Hair follicle dermal papilla cell (primary cell): ENCODE measurements at places on chromosomes 4 and X. TPM values are rescaled to one million over a fixed set of nuclear protein-coding genes. Genes with fewer than 3 reads are reported as not detected.

BTC gene
- total RNA-seq: 0.24 and 0.32 TPM in 2 replicates

ARHGAP24 gene
- total RNA-seq: 147 and 148 TPM in 2 replicates

TLR3 gene
- 9.8 and 9.9 TPM in 2 replicates for total RNA-seq

MED12 gene
- total RNA-seq: 29.3 and 38.6 TPM in 2 replicates

GAGE2A gene
- not detected in 2 replicates for total RNA-seq

UNC5C gene
- total RNA-seq: 4.7 and 6.8 TPM in 2 replicates

GAGE12H gene
- total RNA-seq: not detected in 2 replicates

GAGE1 gene
- not detected in 2 replicates for total RNA-seq

OTC gene
- not detected in 2 replicates for total RNA-seq

NEXMIF gene
- under 0.01 TPM in 1 of 2 replicates, not detected in the other for total RNA-seq

KCNIP4 gene
- not detected in 2 replicates for total RNA-seq

ATOH1 gene
- not detected in 2 replicates for total RNA-seq

STATH gene
- not detected in 2 replicates for total RNA-seq

PIN4 gene
- total RNA-seq: 4.4 and 4.5 TPM in 2 replicates

XAGE1B gene
- not detected in 2 replicates for total RNA-seq

SLC16A2 gene
- total RNA-seq: 29.5 and 29.9 TPM in 2 replicates

OPN1MW gene
- not detected in 2 replicates for total RNA-seq

NXT2 gene
- 12.5 and 13.0 TPM in 2 replicates for total RNA-seq

IL2RG gene
- not detected in 2 replicates for total RNA-seq

ENPEP gene
- total RNA-seq: 0.12 and 1.1 TPM in 2 replicates

MED14 gene
- 23.2 and 27.6 TPM in 2 replicates for total RNA-seq

ERAS gene
- total RNA-seq: 0.36 TPM in 1 of 2 replicates, not detected in the other

VEGFD gene
- 0.32 and 0.97 TPM in 2 replicates for total RNA-seq

TCEAL3 gene
- 9.6 and 14.1 TPM in 2 replicates for total RNA-seq
